ENCODE measurements at places on chromosomes 2 and 18.

DNA sequence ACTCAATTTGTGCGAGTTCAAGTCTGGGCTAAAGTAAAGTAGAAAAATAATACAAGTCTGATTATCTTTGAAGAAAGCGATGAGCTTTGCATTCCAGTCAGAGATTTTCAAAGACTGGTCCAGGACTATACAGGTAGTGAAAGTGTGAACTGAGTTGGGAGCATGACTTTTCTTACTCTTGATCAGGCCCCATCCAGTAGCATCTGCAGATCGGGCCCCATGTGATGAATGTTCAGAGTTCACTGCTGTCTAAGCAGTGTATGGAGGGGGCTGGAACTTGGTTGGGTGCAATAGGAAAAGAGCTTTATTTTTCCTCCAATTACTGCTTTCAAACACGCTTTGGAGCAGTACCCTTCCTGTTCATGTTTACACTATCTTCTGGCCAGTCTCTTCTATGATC lies 747.4 kb upstream of the ID2 start:
- DNase-seq, result no peak

- DNase-seq, result no peak
Observed at GRCh38 chr18:52287151-52287550, 52.8 kb upstream of the DCC start.

- no peak for DNase-seq
Observed at GRCh38 chr2:200320344-200320743, 13.9 kb downstream of the SPATS2L start.

DNA sequence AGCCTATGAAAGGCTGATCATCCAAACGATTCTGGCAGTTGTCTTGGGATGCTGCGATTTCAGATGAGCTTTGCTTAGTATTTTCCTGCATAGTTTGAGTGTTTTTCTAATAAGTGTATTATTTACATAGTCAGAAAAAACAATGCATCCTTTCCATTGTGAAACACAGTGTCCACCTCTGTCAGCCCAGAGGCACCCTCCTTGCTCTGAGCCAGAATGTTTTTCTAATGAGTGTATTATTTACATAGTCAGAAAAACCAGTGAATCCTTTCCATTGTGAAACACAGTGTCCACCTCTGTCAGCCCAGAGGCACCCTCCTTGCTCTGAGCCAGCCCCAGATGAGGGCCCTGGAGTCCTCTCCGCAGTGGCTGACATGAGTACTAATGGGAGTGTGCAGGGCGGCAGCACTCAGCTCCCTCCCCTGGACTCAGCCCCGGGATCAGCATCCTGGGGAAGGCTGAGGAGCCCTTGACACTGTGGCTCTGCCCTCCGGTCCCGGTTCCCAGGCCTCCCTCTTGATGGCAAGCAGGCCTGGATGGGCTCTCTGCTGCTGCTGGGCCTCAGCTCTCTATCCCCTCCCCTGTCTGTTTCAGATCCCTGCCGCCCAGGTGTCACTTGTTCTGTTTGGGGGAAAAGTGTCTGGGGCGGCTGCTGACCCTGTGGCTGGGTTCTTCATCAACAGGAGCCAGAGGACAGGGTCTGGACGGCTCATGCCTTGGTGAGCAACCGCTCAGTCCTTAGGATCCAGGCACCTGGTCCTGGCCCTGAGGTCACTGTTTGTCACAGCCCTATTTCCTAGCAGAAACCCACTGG lies 5.9 kb downstream of the MFSD2B start:
- DNase-seq, result no peak

- no peak for DNase-seq
Observed at GRCh38 chr18:75582406-75582821, 154.9 kb upstream of the SMIM21 start.

DNA sequence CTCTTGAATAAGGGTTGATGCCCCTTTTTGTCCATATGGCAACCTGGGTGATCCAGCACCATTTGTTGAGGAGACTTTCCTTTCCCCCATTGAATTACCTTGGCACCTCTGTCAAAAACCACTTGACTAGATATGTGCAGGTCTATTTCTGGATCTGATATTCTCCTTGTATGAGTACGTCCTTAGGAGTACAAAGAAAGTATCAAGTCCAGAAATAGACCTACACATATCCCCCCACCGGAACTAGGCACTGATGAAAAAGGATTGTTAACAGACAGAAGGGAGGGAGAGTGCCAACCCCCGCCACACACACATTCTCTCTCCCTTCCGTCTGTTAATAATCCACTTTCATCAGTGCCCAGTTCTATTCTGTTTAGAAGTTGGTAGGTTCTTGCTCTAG lies 225.0 kb downstream of the TMEM163 start:
- DNase-seq, result no peak

DNA sequence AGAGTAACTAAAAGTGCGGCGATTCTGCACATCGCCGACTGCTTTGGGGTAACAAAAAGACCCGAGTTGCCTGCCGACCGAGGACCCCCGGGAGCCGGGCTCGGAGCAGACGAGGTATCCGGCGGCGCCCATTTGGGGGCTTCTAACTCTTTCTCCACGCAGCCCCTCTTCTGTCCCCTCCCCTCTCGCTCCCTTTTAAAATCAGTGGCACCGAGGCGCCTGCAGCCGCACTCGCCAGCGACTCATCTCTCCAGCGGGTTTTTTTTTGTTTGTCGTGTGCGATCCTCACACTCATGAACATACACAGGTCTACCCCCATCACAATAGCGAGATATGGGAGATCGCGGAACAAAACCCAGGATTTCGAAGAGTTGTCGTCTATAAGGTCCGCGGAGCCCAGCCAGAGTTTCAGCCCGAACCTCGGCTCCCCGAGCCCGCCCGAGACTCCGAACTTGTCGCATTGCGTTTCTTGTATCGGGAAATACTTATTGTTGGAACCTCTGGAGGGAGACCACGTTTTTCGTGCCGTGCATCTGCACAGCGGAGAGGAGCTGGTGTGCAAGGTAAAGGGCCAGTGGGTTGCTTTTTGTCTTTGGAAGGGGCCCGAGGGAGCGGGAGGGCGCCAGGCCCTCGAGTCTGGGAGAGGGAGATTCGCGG lies 1.4 kb downstream of the TRIB2 start:
- DNase-seq, result no peak

DNA sequence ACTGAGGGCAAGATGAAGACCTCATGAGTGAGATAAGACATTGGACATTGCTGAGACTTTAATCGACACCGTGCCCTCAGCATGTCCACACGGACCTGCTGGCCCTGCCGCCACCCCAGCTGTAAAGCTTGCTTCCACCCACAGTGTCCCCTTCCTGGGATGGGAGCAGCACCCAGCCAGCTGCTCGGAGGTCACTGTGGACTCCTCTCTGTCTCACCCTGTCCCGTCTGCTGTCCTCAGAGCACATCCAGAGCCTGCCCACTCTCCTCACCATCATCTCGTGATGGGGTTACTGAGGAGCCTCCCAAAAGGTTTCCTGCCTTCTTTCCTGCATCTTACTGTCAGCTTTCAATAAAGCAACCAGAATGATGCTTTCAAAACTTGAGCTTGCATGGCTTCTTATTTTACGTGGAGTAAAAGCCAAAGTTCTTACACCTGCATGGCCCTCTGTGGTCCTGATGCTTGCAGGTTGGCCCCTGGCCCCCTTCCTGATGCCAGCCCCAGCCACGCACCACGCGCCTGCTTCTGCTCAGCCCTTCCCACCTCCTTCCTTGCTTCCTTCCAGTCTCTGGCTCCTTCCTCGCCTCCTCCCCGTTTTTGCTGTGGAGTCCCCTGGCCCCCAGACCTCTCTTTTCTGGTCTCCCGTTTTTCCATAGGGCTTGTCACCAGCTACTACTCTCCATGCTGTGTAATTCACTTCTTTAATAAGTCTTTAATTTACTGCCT lies 67.0 kb downstream of the DGKD start:
- DNase-seq, result no peak

- DNase-seq, result no peak
Observed at GRCh38 chr18:35653392-35654135, 72.0 kb downstream of the GALNT1 start.

- no peak for DNase-seq
Observed at GRCh38 chr2:12741380-12741779, 24.6 kb downstream of the TRIB2 start.

GRCh38 chr2:17627434-17627833 lies 86.9 kb downstream of the VSNL1 start:
- no peak for DNase-seq

GRCh38 chr2:219569041-219569440 lies 2.3 kb downstream of the OBSL1 start:
- no peak for DNase-seq

GRCh38 chr2:199982126-199982843 lies 26.9 kb downstream of the MAIP1 start:
- no peak for DNase-seq
